ENCODE measurements at places on chromosomes 4 and X. TPM values are rescaled to one million over a fixed set of nuclear protein-coding genes. Genes with fewer than 3 reads are reported as not detected.
A peak's percentile ranks its signal among the peaks of the same experiment; 100 is the strongest.

DNA sequence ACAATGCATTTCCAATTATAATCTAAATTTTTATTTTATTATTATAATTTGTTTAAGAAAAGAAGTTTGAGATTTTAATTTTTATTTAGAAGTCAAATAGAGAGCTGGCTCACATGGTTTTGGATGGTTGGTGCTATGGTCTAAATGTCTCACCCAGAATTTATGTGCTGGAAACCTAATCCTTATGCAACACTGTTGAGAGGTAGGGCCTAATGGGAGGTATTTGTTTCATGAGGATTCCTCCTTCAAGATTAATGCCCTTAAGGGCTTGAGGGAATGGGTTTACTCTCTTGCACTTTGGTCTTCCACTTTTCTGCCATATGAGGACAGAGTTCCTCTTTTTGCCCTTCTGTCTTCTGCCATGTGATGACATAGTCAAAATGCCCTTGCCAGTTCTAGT is 960.5 kb upstream of the IGFBP7 start:
- H3K27me3 ChIP-seq = no peaks in the 10 kb centered on the region
- no peak overlapping the region for H3K4me3 ChIP-seq
- H3K27ac ChIP-seq = no peak overlapping the region
- DNase-seq = no peak

DNA sequence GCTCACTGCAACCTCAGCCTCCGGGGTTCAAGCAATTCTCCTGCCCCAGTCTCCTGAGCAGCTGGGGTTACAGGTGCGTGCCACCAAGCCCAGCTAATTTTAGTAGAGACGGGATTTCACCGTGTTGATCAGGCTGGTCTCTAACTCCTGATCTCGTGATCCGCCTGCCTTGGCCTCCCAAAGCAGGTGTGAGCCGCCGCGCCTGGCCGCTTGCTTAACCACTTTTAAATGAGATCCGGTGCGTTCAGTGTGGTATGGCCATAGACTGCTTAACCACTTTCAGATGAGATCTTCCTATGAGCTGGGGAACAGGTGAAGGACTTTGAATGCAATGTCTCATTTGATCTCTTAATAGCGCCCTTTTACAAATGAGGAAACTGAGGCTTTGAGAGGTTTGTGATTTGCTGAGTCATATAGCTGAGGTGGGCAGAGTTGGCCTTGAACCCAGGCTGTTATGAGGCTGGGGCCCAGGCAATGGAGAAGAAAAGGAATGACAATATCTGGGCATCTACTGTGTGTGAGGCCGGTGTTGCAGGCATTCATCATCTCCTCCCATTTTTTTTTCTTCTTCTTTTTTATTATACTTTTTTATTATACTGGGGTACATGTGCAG is 41.9 kb upstream of the NSG1 start:
- no peaks in the 10 kb centered on the region for H3K4me1 ChIP-seq
- H3K4me3 ChIP-seq = no peak overlapping the region
- H3K27ac ChIP-seq = no peak overlapping the region
- no peak for DNase-seq
- no peaks in the 10 kb centered on the region for H3K27me3 ChIP-seq
- H3K36me3 ChIP-seq = no peaks in the 10 kb centered on the region

DNA sequence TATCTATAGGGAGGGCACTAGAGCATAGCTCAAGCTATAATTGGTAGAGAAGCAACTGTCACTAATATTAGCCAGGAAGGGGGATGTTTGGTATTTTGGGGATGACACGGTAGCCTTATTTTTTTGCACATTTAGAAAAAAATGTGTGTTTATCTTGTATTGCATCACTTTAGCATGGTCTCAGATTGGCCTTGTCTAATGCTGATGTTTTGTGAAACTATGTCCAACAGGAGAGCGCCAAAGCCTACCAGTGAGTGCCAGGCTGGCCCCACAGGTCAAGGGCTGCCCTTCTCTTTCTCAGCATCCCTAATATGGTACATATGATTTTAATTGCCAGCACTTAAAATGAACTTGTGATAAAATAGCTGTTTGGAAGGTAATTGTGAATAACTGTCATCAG is 24.8 kb upstream of the WDR19 start:
- H3K27me3 ChIP-seq = no peaks in the 10 kb centered on the region
- no peak overlapping the region for H3K27ac ChIP-seq
- H3K4me1 ChIP-seq = no peaks in the 10 kb centered on the region
- H3K36me3 ChIP-seq = no peaks in the 10 kb centered on the region

DNA sequence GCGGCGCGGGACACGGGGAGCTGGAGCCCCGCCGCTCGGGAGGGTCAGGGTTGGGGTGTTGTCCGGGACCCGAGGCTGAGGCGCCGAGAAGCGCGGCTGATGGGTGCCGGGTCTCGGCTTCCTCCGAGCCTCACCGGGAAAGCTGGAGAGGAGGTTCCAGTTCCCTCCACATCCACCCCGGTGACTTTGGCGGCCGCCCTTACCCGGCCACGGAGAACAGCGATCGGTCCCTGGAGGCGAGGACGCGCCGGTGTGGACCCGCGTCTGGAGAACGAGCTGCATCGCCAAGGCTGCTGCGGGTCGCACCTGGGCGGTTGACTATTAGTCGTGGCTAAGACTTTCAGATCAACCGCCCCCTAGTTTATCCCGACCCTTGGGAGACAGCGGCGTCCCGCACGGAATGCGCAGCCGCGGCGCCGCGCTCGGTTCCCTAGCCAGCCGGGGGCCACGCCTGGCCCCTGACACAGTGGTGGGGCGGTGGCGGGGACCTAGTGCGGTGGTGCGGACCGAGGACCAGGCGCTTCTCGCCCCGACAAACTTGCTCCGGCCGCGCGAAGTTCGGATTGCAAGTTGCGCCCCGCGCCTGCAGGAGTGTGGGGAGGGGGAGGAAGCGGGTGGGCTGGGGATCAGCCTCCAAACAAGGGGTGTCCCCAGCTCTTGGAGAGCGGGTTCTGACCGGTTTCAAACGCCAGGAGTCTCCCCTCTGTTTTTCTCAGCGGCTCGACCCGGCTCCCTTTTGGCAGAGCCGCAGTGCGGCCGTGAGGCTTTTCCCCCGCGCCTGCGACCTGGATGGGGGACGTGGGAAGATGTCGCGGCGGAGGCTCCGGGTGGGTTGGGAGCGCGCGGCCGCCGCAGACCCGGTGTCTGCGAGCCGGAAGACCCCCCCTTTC is 568 bp downstream of the FHDC1 start:
- no peaks in the 10 kb centered on the region for H3K36me3 ChIP-seq
- peak overlapping the region; percentile 94 for H3K4me3 ChIP-seq
- H3K4me1 ChIP-seq = peaks cover 22% of the 10 kb centered on the region
- peaks cover 25% of the 10 kb centered on the region for H3K27me3 ChIP-seq

DNA sequence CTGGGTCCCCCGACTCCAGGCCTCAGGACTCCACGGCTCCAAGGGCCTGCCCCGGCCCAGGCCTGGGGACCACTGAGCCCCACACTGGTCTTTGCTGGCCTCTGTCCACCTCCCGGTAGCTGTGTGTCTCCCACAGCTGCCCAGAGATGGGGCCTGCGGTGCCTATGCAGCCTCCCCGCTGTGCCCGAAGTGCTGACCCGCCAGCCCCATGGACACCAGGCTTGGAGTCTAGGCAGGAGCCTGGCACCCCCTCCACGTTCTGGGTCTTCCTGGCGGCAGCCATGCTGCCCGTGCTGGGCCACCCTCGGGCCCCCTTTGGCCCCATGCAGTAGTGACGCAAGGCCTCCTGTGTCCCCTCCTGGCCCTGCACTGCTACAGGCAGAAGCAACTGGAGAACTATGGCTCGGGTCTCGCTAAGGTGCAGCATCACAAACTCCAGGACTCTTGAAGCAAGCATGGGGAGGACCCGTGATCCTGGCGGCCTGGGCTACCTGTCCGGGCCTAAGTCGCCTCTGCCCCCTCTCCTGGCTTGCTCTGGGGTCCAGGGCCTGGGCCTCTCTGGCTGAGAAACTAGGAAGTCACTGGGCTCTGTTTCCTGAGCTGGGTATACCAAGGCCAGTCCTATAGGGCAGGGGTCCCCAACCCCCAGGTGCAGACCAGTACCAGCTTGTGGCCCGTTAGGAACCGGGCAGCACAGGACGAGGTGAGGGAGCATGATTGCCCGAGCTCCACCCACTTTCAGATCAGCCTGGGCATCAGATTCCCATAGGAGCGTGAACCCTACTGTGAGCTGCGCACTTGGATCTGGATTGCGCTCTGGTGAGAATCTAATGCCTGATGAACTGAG is 917 bp downstream of the MYL5 start:
- H3K27ac ChIP-seq = no peak overlapping the region
- no peaks in the 10 kb centered on the region for H3K27me3 ChIP-seq
- peaks cover 6% of the 10 kb centered on the region for H3K4me1 ChIP-seq
- peak overlapping the region; percentile 96 for H3K4me3 ChIP-seq
- peaks cover 20% of the 10 kb centered on the region for H3K36me3 ChIP-seq
- no peak for DNase-seq

- H3K27me3 ChIP-seq = no peaks in the 10 kb centered on the region
- no peaks in the 10 kb centered on the region for H3K4me1 ChIP-seq
- no peak overlapping the region for H3K27ac ChIP-seq
- no peaks in the 10 kb centered on the region for H3K36me3 ChIP-seq
- DNase-seq = peak; percentile 17
These were observed 98.4 kb downstream of the PHKA2 start for GRCh38 chrX:18885328-18886004.

- no peaks in the 10 kb centered on the region for H3K27me3 ChIP-seq
- H3K27ac ChIP-seq = no peak overlapping the region
- no peak for DNase-seq
- peaks cover 6% of the 10 kb centered on the region for H3K36me3 ChIP-seq
These were observed 1099.4 kb upstream of the SLIT2 start for GRCh38 chr4:19152264-19152663.

DNA sequence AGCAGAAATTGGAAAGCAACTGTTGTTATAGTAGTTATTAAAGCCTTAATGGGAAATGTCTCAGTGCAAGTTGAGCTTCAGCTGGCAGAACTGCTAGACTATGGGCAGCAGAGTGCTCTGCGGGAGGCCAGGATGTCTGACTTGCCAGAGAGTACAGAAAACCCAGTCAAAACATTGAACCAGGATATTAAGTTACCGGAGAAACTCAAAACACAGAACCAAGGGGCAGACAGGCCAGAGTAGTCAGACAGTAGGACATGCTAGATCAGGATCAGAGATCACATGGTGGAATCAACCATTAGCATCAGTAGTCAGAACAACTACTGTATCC is 72.9 kb upstream of the TNIP3 start:
- no peak for DNase-seq
- no peak overlapping the region for H3K27ac ChIP-seq
- H3K36me3 ChIP-seq = no peaks in the 10 kb centered on the region
- no peak overlapping the region for H3K4me3 ChIP-seq

DNA sequence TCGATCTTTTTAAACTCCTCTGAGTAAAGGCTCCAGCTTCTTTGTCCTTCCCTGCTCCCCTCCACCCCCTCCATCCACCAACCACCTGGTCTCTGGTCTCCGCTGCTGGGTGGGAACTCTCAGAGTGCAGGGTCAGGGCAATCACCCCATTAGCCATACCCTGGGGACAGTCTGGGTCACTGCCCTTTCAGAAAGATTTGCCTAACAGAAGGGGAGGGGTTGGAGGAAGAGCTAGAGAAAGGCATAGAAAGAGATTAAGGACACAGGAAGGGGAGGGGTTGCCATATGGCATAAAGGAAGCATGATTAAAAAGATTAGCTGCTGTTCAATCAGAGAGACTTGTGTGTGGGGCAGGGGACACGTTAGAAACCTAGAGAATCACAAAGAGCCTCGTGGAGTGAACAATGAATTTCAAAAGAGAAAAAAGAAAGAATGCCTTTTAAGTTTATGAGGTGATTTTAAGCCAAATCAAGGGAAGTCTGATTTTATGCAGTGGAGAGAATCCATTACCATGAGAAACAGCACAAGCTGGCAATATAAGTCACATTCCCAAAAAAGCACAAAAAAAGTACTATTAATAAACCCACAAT is 115.5 kb upstream of the ACSL4 start:
- H3K36me3 ChIP-seq = no peaks in the 10 kb centered on the region
- no peaks in the 10 kb centered on the region for H3K27me3 ChIP-seq
- H3K27ac ChIP-seq = no peak overlapping the region
- peaks cover 13% of the 10 kb centered on the region for H3K4me1 ChIP-seq
- no peak overlapping the region for H3K4me3 ChIP-seq

- H3K36me3 ChIP-seq = no peaks in the 10 kb centered on the region
- no peak overlapping the region for H3K4me3 ChIP-seq
- H3K27me3 ChIP-seq = no peaks in the 10 kb centered on the region
- no peak for DNase-seq
- H3K27ac ChIP-seq = no peak overlapping the region
These were observed 247.4 kb downstream of the FMR1NB start for GRCh38 chrX:148228521-148228920.

DNA sequence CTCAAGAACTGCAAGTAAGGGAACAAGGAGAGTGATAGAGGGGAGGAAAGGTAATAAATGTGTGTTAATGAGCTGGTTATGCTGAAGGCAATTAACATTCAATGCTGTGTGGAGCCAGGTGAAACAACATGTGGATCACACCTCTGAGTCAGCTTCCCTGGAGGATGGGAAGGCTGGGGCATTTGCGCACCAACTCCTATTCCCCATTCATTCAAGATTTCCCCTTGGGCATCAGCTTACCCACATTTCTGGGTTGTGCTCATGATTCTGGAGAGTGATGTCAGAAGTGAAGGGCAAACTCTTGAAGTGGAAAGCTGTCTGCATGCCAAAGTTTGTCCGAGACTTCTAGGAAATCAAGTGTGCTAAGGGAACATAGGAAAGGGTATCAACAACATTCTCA is 461.4 kb downstream of the MID1IP1 start:
- H3K4me3 ChIP-seq = no peak overlapping the region
- DNase-seq = no peak

DNA sequence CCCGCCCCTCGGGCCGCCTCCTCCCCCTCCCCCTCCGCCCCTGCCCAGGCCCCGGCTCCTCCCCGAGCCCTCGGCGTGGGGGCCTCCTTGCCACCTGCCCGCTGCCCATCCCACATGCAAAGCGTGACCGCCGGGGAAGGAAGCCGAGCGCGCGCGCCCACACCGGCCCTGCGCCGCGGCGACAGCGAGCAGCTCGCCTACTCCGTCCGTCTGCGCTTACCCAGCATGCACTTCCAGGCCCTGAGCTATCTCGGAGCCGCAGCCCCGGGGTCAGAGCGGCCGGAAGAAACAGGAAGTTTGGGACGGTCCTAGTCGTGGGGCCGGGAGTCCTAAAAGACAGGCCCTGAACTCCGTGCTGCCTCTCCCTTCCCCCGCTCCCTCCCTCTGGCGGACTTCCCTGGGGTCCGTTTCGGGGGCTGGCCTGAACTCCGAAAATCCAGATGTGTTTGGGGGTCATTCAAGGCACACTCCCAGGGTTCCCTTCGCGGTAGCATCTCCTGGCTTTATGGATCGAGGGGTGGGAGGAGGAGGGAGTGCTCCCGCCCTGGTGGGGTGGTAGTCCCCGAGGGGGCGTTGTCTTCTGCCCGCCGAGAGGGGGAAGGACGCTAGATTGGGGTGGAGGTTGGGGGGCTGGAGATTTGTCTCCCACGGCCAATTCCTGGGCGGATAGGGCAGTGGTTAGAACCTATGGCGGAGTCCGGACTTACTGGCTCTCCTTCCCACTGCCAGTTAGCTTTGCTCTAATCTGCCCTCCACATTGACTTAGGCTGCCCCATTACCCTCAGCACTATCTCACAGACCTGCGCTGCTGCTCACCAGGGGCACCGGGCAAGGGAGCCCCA is 25.0 kb upstream of the BCORL1 start:
- peak; percentile 87 for DNase-seq
- peak overlapping the region; percentile 56 for H3K4me3 ChIP-seq
- H3K36me3 ChIP-seq = no peaks in the 10 kb centered on the region
- H3K4me1 ChIP-seq = peaks cover 14% of the 10 kb centered on the region

NXF2B gene
- 0.85 TPM for total RNA-seq

FDCSP gene
- total RNA-seq = not detected

SLC39A8 gene
- 42.5 TPM for total RNA-seq

MYL5 gene
- 4.4 TPM for total RNA-seq

ASB12 gene
- total RNA-seq = 1.2 TPM

Measured in GM23338 (cell line).